ENCODE measurements at places on chromosomes 12 and 14.

GRCh38 chr12:51862947-51863346, 14.4 kb upstream of the FIGNL2 start:
- H3K4me3 ChIP-seq, result no peak overlapping the region
- no peak overlapping the region for H3K27ac ChIP-seq
- H3K36me3 ChIP-seq, result no peaks in the 10 kb centered on the region
- DNase-seq, result no peak
- H3K4me1 ChIP-seq, result no peaks in the 10 kb centered on the region

GRCh38 chr14:55221186-55221585, 29.8 kb upstream of the DLGAP5 start:
- H3K36me3 ChIP-seq, result peaks cover under 1% of the 10 kb centered on the region
- DNase-seq, result no peak
- H3K4me1 ChIP-seq, result peaks cover 3% of the 10 kb centered on the region
- peaks cover 5% of the 10 kb centered on the region for H3K27me3 ChIP-seq
- H3K27ac ChIP-seq, result no peak overlapping the region

DNA sequence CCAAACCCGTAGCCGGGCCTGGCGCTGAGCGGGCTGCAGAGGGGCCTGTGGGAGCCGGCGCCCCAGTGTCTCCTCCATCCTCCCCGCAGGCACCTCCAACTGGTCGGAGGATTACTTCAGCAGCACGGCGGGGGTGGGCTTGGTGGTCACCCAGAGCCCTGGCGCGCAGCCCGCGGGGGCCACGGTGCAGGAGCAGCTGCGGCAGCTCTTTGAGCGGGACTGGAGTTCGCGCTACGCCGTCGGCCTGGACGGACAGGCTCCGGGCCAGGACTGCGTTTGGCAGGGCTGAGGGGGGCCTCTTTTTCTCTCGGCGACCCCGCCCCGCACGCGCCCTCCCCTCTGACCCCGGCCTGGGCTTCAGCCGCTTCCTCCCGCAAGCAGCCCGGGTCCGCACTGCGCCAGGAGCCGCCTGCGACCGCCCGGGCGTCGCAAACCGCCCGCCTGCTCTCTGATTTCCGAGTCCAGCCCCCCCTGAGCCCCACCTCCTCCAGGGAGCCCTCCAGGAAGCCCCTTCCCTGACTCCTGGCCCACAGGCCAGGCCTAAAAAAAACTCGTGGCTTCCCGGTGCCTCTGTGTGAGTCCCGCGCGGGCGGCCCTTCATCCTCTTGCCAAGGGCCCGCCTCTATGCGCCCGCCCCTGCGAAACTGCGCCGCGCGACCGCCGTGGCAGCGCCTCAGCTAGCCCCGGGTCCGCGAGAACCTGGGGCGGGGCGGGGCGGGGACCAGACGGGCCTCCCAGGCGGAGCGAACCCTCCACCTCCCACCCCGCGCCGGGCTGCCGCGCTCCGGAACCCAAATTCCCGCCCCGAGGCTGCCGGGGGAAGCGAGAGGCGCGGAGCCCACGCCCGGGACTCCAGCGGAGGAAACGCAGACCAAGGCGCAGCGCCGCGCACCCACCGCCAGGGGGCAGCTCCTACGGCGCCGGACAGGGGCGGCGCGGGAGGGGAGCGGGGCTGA, 8.3 kb downstream of the PLD4 start:
- H3K36me3 ChIP-seq, result no peaks in the 10 kb centered on the region
- H3K4me3 ChIP-seq, result peak overlapping the region; percentile 62
- DNase-seq, result peak; percentile 81
- H3K4me1 ChIP-seq, result peaks cover 2% of the 10 kb centered on the region
- H3K27ac ChIP-seq, result no peak overlapping the region

GRCh38 chr12:71014180-71014785, 93.7 kb upstream of the PTPRR start:
- no peaks in the 10 kb centered on the region for H3K36me3 ChIP-seq
- no peak overlapping the region for H3K27ac ChIP-seq
- peaks cover 3% of the 10 kb centered on the region for H3K4me1 ChIP-seq
- no peak for DNase-seq
- no peak overlapping the region for H3K4me3 ChIP-seq

GRCh38 chr12:12466157-12466556, 96.5 kb downstream of the DUSP16 start:
- DNase-seq, result peak; percentile 62
- H3K4me1 ChIP-seq, result peaks cover 80% of the 10 kb centered on the region
- H3K4me3 ChIP-seq, result no peak overlapping the region
- peaks cover 66% of the 10 kb centered on the region for H3K36me3 ChIP-seq

DNA sequence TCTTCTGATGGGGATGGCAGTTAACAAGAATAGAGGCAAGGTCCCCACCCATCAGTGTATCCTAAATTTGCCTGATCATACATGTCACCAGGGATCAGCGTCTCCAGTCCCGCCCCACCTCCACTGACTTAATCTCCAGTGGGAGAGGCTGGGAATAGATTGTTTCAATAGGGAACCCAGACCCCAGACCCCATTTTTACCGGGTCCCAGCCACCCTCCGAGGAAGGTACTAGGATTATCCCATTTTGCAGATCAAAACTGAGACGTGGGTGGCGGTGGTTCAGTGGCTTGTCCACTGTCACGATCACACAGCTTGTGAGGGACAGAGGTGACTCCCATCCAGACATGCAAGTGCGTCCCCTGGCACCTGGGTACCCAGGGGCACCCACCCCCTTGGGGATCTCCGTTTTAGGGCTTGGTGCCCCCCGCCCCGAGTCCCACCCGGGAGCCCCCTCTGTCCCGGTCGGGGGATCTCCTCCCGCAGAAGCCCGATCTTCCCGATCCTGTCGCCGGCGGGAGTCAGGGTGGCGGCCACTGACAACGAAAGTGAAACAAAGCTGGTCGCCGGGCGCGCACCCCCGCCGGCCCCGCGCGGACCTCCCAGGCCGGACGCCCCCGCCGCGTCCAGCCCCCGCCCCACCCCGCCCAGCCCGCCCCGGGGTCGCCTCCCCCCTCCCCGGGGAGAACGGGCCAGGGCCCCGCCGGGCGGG, 523 bp downstream of the WSB2 start:
- H3K4me1 ChIP-seq, result peaks cover 51% of the 10 kb centered on the region
- peaks cover 22% of the 10 kb centered on the region for H3K36me3 ChIP-seq
- peak overlapping the region; percentile 91 for H3K27ac ChIP-seq
- H3K4me3 ChIP-seq, result peak overlapping the region; percentile 86
- peak; percentile 36 for DNase-seq
- no peaks in the 10 kb centered on the region for H3K27me3 ChIP-seq

- H3K36me3 ChIP-seq, result no peaks in the 10 kb centered on the region
- no peaks in the 10 kb centered on the region for H3K27me3 ChIP-seq
- H3K27ac ChIP-seq, result no peak overlapping the region
- H3K4me3 ChIP-seq, result no peak overlapping the region
- DNase-seq, result no peak
- H3K4me1 ChIP-seq, result no peaks in the 10 kb centered on the region
Observed at GRCh38 chr14:43503508-43503907, 1003.6 kb downstream of the FSCB start.

- peaks cover 58% of the 10 kb centered on the region for H3K36me3 ChIP-seq
Observed at GRCh38 chr12:98696036-98696646, 51.1 kb downstream of the APAF1 start.

- peaks cover 5% of the 10 kb centered on the region for H3K4me1 ChIP-seq
- H3K27me3 ChIP-seq, result no peaks in the 10 kb centered on the region
- DNase-seq, result no peak
- H3K27ac ChIP-seq, result no peak overlapping the region
Observed at GRCh38 chr12:45933504-45933903, 56.9 kb downstream of the SCAF11 start.

GRCh38 chr14:94823556-94824341, 53.8 kb upstream of the GSC start:
- no peaks in the 10 kb centered on the region for H3K36me3 ChIP-seq
- no peak for DNase-seq
- no peaks in the 10 kb centered on the region for H3K4me1 ChIP-seq
- H3K27ac ChIP-seq, result no peak overlapping the region
- H3K27me3 ChIP-seq, result no peaks in the 10 kb centered on the region
- H3K4me3 ChIP-seq, result no peak overlapping the region

GRCh38 chr12:6819106-6820030, 2.3 kb upstream of the GPR162 start:
- peaks cover 17% of the 10 kb centered on the region for H3K27me3 ChIP-seq
- no peak overlapping the region for H3K4me3 ChIP-seq
- H3K27ac ChIP-seq, result no peak overlapping the region
- H3K4me1 ChIP-seq, result peaks cover 13% of the 10 kb centered on the region
- DNase-seq, result no peak

- no peak overlapping the region for H3K27ac ChIP-seq
- H3K4me3 ChIP-seq, result no peak overlapping the region
- H3K36me3 ChIP-seq, result no peaks in the 10 kb centered on the region
- no peaks in the 10 kb centered on the region for H3K4me1 ChIP-seq
Observed at GRCh38 chr12:5000658-5001385, 42.9 kb upstream of the KCNA5 start.

DNA sequence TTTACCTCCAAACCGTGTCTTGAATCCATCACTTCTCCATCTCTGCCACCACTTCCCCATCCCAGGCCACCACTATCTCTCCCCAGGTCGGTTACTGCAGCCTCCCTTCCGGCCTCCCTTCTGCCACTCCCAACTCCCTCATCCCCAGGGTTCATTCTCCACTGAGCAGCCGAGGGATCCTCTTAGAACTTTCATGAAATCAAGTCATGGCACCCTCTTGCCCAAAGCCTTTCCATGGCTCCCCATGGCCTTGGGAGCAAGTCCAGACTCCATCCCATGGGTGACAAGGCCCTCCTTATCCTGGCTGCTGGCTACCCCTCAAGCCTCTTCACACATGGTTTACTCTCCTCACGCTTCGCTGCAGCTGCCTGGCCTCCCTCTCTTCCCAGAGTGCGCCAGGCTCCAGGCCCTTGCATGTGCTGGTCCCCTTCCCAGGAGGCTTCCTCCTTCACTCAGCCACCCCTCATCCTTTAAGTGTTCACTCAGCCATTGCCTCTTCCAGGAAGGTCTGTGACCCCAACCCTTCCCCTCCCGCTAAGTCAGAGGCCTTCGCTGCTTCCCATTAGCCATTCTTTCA, 17.9 kb upstream of the SH2B3 start:
- H3K4me3 ChIP-seq, result no peak overlapping the region
- peaks cover 7% of the 10 kb centered on the region for H3K27me3 ChIP-seq
- DNase-seq, result no peak
- no peaks in the 10 kb centered on the region for H3K4me1 ChIP-seq
- H3K27ac ChIP-seq, result no peak overlapping the region

- no peaks in the 10 kb centered on the region for H3K27me3 ChIP-seq
- H3K36me3 ChIP-seq, result no peaks in the 10 kb centered on the region
- DNase-seq, result no peak
- H3K4me1 ChIP-seq, result no peaks in the 10 kb centered on the region
- H3K27ac ChIP-seq, result no peak overlapping the region
Observed at GRCh38 chr14:41362139-41362538, 244.5 kb upstream of the LRFN5 start.

DNA sequence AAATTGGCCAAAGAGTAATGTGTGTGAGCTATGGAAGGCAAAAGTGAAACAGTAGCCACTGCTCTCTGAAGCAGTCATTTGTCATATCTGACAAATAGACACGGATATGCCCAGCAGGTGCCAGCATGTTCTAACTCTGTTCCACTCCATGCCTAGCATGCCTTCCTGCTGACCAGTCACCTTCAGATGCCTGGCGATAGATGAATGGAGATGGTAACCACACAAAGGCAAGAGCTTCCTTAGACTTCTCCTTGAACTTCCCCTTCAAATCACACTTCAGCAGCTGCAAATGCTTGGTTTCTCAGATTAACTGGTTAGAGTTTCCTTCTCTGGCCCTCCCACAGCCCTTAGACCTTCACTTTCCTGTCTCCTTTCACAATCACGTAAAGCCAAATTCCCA, 429.9 kb downstream of the DAD1 start:
- H3K4me1 ChIP-seq, result peaks cover 20% of the 10 kb centered on the region
- peak overlapping the region; percentile 28 for H3K27ac ChIP-seq
- no peak for DNase-seq
- H3K36me3 ChIP-seq, result no peaks in the 10 kb centered on the region
- H3K4me3 ChIP-seq, result peak overlapping the region; percentile 7
- no peaks in the 10 kb centered on the region for H3K27me3 ChIP-seq

- no peak overlapping the region for H3K4me3 ChIP-seq
- no peaks in the 10 kb centered on the region for H3K27me3 ChIP-seq
- H3K36me3 ChIP-seq, result no peaks in the 10 kb centered on the region
- no peak overlapping the region for H3K27ac ChIP-seq
- H3K4me1 ChIP-seq, result no peaks in the 10 kb centered on the region
Observed at GRCh38 chr14:57962325-57963035, 96.6 kb upstream of the SLC35F4 start.

- H3K36me3 ChIP-seq, result peaks cover 71% of the 10 kb centered on the region
- H3K27me3 ChIP-seq, result no peaks in the 10 kb centered on the region
Observed at GRCh38 chr12:46603776-46604456, 221.9 kb downstream of the SLC38A4 start.

DNA sequence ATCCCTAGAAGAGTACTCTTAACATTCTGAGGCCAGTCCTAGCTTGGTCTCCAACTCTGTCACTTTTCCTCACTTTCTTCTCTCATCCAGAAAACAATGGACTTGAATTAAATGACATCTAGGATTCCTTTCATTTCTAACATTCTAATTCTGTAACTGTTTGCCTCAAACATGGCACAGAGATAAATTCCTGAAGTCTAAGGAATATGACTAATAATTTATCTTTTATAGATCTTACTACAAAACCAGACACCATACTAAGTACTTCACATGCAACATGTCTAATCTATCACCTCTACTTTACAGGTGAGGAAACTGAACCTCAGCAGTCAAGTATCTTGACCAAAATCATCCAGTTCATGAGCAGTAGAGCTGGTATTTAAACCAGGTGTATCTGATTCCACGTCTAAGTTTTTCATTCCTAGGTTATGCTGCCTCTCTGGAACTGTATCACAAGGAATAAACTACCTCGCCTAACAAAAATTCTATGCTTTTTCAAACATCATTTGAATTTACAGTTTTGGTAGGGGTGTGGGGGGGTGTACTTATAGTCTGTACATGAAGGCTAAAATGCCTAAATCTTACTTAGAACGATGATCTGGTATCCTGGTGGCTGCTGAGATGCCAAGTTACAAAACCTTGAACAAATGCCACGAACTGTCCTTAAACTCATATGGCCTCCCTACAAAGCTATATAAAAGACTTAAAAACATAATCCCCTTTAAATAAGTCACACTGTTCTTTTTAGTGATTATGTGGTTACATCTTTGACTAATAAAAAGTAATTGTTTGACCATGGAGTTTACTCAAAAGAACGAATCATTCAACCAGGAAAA, 41.6 kb downstream of the ATXN2 start:
- peaks cover 11% of the 10 kb centered on the region for H3K4me1 ChIP-seq
- no peak overlapping the region for H3K4me3 ChIP-seq
- H3K27me3 ChIP-seq, result no peaks in the 10 kb centered on the region
- peaks cover 36% of the 10 kb centered on the region for H3K36me3 ChIP-seq
- DNase-seq, result no peak

DNA sequence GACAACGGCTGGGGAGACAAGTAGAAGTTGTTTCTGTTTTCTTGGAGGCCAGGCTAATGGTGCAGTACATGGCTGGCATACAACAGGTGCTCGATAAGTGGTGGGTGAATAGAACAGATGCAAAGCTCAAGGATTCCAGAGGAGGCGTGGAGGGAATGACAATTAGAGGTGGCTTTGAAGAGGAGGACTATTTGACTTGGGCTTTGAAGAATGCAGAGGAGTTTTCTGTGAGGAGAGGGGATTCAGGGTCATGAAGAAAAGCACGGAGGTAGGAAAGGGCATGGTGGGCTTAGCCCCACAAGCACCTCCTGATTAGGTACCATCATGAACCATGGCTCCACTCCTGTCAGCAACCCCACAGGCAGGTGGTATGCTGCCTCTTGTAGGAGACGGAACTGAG, 142.3 kb downstream of the RBM19 start:
- no peaks in the 10 kb centered on the region for H3K4me1 ChIP-seq
- no peak overlapping the region for H3K4me3 ChIP-seq
- H3K27me3 ChIP-seq, result no peaks in the 10 kb centered on the region
- no peaks in the 10 kb centered on the region for H3K36me3 ChIP-seq

GRCh38 chr14:89926694-89927093, 27.8 kb downstream of the EFCAB11 start:
- H3K27ac ChIP-seq, result no peak overlapping the region
- no peaks in the 10 kb centered on the region for H3K27me3 ChIP-seq
- no peaks in the 10 kb centered on the region for H3K4me1 ChIP-seq

GRCh38 chr12:56836800-56837663, 73.9 kb downstream of the HSD17B6 start:
- no peaks in the 10 kb centered on the region for H3K36me3 ChIP-seq
- no peak overlapping the region for H3K27ac ChIP-seq

Data from activated T-helper 2 cell treated with anti-CD3 and anti-CD28 coated beads, Interferon-gamma antibody, Interleukin-2, Interleukin-4, amounts not matched to agents 10 μg/mL and 5 μg/mL and 100 μg/mL, durations not matched to agents 14 hours and 24 hours and 36 hours (primary cell).